ENCODE measurements at places on chromosomes 6 and 20. TPM values are rescaled to one million over a fixed set of nuclear protein-coding genes. Genes with fewer than 3 reads are reported as not detected.

The ATP6V1G2 gene
- 3.6 TPM for total RNA-seq

GRCh38 chr20:17059465-17059864 lies 167.4 kb upstream of the PCSK2 start:
- no peak for DNase-seq
- no peaks in the 10 kb centered on the region for H3K36me3 ChIP-seq
- no peaks in the 10 kb centered on the region for H3K27me3 ChIP-seq
- no peak overlapping the region for H3K4me3 ChIP-seq
- no peak overlapping the region for H3K27ac ChIP-seq

- no peaks in the 10 kb centered on the region for H3K27me3 ChIP-seq
- H3K36me3 ChIP-seq: no peaks in the 10 kb centered on the region
- H3K4me1 ChIP-seq: no peaks in the 10 kb centered on the region
- no peak overlapping the region for H3K4me3 ChIP-seq
Observed at GRCh38 chr20:60653111-60653845, 598.8 kb upstream of the CDH4 start.

DNA sequence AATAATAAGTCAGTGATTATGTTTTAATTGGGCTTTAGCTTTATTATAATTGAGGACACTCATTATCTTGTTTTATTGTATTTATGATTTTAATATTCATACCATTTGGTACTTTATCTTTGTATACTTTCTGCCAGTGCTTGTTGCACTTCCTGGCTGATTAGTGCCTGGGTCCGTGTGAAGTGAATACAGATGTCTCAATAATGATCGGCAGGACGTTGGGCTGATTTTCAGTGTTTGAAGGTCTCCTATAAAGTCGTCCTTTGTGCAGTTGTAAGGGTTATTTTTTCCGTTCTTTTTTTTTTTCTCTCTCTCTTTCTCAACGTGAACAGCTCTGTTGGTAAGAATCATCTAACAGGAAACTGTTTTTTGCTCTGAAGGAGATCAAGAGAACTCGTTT lies 450.0 kb upstream of the POU3F2 start:
- no peak overlapping the region for H3K27ac ChIP-seq
- no peaks in the 10 kb centered on the region for H3K36me3 ChIP-seq
- H3K4me1 ChIP-seq: no peaks in the 10 kb centered on the region
- no peak for DNase-seq
- H3K27me3 ChIP-seq: no peaks in the 10 kb centered on the region

- H3K4me1 ChIP-seq: peaks cover 1% of the 10 kb centered on the region
- DNase-seq: no peak
- H3K36me3 ChIP-seq: no peaks in the 10 kb centered on the region
- no peak overlapping the region for H3K4me3 ChIP-seq
Observed at GRCh38 chr6:129364037-129364436, 345.9 kb downstream of the ARHGAP18 start.

- H3K4me1 ChIP-seq: no peaks in the 10 kb centered on the region
- H3K27me3 ChIP-seq: no peaks in the 10 kb centered on the region
Observed at GRCh38 chr6:50565004-50565403, 148.3 kb upstream of the TFAP2D start.

DNA sequence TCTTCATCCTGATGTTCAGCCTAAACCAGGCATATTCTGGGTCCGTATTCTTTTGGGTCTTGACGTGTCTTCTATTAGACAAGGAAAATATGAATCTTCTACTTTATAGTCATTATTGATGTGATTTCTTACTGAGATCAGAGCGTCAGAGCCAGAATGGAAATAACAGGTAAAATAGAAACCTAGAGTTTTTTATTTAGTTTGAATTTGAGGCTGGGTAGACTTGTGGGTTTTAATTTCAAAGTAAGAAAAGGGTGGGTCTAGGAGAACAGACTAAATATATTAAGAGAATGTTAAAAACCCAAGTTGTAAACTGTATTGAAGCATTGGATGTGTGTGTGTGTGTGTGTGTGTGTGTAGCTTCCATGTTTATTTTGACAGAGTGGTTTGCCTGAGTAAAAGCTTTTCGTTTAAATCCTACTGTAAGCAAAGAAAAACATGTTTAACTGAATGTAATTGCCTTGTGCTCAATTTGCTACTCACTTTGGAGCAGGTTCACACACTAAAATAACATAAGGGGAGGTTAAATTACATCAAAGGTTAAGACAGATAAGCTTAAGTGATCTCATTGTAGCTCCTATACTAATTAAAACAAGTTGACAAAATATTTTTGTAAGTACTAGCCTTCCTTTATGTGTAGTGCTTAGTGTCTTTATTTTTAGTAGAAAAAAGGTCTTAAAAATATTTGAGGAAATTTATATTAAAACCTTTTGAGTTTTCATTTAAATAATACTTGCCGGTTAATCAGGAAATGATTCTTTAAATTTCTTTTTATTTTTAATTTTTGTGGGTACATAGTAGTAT lies 17.4 kb downstream of the HECA start:
- no peaks in the 10 kb centered on the region for H3K27me3 ChIP-seq
- peaks cover 35% of the 10 kb centered on the region for H3K36me3 ChIP-seq
- H3K27ac ChIP-seq: peak overlapping the region; percentile 81
- peaks cover 85% of the 10 kb centered on the region for H3K4me1 ChIP-seq

GRCh38 chr20:34615477-34615876 lies 57.0 kb downstream of the MAP1LC3A start:
- no peak overlapping the region for H3K27ac ChIP-seq
- no peak for DNase-seq
- H3K4me1 ChIP-seq: peaks cover 2% of the 10 kb centered on the region
- peaks cover 39% of the 10 kb centered on the region for H3K36me3 ChIP-seq
- H3K27me3 ChIP-seq: no peaks in the 10 kb centered on the region

The MDFI gene
- total RNA-seq: not detected

DNA sequence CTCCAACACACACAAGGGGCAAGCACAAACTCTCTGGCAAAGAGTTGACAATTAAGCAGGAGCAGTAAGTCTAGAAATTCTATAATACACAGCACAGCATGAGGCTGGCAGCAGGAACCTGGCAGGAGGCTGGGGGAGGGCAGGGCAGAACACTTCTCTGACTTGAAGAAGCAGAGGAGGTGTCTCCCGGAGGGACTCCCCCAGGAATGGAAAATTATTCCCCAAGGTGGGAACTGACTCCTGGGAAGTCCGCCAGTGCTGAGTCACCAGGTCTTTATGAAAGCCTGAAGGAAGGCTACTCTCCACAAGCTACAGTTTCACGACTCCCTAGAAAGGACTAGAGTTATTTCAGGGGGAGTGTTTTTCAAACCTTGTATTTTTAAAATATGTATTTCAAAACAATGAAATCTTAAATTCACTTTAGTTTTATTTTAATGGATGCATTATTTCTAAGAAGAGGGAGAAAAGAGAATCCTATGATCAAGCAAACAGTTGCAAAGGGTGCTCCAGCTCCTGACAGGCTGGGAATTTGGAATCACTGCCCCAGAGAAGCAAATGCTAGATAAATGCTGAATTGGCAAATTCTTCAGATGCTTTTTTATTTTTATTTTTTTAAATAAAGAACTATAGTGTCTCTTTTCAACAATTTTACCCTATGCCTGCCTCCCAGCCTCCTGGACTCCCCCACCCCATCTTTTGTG lies 192.8 kb downstream of the LY86 start:
- DNase-seq: no peak
- no peak overlapping the region for H3K27ac ChIP-seq
- no peak overlapping the region for H3K4me3 ChIP-seq
- H3K4me1 ChIP-seq: no peaks in the 10 kb centered on the region

The ARG1 gene
- not detected for total RNA-seq
